Progenitor cell of endocrine pancreas (in vitro differentiated cells): ENCODE measurements at places on chromosomes 1 and 21.

DNA sequence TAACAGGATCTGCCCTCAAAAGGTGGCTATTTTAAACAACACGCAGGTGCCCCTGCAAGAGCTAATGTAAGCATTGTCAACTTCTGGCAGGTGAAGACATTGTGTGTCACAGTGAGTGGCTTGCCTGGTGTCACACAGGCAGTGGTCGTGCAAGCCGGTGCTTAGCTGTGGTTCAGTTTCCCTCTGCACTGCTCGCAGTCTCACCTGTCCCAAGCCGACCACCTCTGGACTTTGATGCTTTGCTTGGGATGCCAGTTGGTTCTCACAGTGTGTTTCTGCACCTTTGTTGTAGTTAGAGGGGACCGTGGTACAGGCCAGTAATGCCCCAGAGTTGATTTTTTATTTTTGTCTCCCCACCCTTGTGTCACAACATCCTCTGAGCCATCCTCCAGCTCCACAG lies 85.2 kb downstream of the UCK2 start:
- DNase-seq, result no peak

DNA sequence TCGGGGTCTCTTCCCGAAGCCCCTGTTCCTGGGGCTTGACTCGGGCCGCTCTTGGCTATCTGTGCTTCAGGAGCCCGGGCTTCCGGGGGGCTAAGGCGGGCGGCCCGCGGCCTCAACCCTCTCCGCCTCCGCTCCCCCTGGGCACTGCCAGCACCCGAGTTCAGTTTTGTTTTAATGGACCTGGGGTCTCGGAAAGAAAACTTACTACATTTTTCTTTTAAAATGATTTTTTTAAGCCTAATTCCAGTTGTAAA lies 158.7 kb downstream of the RUNX1 start:
- no peak for DNase-seq

- no peak for DNase-seq
Measured at GRCh38 chr1:164660775-164661174, 101.8 kb downstream of the PBX1 start.

GRCh38 chr21:45834026-45834715 lies 147.4 kb upstream of the COL6A1 start:
- DNase-seq, result no peak
